ENCODE measurements at places on chromosomes 4 and X.

GRCh38 chr4:518569-519083 lies 19.6 kb downstream of the PIGG start:
- DNase-seq: no peak

DNA sequence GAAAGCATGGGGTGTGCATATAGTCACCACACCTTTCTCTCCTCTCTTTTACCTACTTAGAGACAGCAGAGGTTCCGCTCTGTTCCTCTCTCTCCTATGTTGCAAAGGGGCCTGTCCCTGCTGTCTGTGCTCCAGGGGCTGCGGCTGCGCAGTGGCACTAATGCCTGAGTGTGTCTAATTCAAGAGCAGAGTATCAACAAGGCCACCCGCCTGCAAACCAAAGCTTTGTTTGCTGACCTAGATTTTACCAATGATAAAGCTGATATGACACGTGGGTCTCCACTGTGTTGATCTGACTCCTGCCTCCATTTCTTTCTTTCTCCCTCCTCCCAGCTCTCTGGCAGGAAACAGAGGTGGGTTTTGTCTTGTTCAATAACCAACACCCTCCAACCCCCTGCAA lies 74.9 kb downstream of the NSG1 start:
- DNase-seq: no peak

- DNase-seq: peak; percentile 66
Measured at GRCh38 chrX:41688835-41689234, at the start of gene GPR34. Gene GPR34 (plus strand): TSS chrX:41688973. CDS start chrX:41695634, 6,661 bp downstream.

DNA sequence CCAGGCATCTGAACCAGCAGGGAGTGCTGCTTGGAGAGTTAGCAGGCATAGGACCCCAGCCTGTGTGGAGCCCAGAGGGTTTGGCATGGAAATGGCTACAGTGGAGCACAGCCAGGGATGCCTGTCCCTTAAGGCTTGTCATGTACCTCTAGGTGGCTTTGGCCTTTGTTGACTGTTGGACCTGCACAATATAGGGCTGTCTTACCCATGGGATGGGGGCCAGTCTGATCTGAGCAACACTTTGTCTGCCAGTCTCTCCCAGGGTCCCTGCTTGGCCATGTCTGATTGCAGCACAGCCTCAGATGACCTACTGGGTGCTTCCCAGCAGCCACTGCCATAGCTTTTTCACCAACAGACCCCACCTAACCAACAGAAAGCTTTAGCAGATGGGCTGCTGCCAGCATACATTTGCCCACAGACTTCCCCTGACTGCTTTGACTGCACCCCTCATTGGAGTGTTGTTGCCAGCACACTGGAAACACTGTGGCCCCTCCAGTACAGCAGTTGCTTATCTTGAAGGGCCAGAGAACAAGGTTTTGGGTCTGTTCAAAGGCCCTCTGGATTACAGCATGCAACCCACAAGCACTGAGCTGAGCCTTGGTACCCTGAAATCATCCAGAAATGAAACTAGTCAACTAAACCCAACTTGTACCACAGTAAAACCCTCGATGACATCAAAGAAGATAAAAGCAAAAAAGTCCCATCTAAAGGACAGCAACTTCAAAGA lies 22.1 kb downstream of the ANAPC10 start:
- no peak for DNase-seq
